ENCODE measurements at places on chromosomes 16 and 17.

DNA sequence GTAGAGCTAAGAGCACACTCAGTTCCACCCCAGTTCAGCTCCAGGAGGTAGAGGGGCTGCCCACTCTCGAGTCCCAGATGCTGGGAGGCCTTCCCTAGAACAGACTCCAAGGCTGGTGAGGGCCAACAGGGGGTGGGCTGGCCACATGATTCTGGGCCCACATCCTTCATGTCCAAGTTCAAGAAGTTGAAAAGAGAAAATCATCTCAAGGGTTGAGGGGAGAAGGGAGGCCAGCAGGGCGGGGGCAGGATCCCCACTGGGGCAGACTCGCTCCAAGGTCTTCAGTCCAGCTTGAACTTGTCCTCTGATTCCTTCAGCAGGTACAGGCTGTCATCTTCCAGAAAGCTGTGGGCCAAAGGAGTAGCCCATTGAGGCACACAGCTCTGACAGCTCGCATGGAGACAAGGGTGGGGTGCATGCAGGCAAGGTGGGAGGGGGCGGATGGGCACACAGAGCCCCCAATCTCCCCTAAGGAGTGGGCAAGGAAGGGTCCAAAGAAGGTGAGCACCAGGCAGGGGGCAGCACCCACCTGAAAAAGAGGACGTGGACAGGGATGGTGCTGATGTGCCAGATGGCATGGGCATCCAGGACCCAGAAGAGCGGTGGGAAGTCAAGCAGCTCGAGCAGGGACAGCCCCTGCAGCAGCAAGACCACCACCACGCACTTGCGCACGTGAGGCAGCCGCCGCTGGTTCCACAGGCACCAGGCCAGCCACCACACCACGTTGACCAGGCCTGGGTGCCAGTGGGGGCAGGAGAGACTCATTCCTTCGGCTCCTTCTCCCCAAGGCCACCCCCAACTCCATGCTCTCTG is 4.5 kb downstream of the PNMT start:
- no peak for DNase-seq

- DNase-seq = no peak
Observed at GRCh38 chr16:18782697-18783429, 7.3 kb downstream of the RPS15A start.

- no peak for DNase-seq
Observed at GRCh38 chr17:9802697-9803096, 11.3 kb upstream of the DHRS7C start.

DNA sequence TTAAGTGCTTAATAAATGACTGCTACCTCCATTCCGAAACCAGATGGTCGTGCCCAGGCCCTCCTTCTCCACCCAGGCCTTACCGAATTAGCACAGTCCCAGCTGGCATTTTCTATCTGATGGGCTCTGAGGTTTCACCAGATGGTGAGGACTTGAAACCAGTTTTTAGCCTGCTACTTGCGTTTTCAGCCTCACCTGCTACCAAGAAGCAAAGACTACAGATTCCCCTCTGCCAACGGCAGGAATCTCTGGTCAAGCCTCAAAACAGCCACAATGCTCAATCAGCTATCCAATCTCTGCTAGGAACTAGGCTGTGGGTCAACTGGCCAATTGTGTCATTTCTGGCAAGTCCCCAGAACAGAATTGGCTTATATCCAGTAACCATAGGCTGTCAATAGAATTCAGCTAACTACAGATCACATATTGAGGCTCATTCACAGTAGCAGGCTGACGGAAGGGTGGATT is 11.7 kb downstream of the PECAM1 start:
- DNase-seq = no peak

DNA sequence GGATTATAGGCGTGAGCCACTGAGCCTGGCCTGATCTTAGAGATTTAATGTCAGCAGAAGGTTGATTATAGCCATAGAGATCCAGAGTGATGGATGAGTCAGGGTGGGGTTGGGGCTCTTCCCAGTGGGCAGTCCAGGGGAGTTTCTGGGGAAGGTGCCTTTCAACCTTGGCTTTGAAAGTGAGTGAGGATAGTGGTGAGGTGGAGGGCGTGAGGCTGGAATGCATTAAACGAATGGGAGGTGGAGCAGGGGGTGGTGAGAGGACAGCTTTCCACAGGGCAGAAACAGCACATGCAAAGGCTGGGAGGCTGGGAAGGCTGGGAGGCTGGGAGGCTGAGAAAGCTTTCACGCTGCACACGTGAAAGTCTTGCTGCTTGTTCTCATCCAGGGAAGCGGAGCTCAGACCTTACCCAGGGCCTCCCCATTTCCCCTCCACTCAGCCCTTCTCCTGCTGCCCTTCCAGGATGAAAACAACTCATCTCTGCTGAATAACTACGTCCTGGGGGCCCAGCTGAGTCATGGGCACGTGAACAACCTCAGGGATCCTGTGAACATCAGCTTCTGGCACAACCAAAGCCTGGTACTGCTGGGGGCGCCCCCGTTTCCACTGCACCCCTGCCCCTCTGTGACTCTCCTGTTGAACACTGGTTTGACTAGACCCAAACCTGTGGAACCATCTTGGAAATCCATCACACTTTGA is 22.3 kb downstream of the ADGRG5 start:
- no peak for DNase-seq

DNA sequence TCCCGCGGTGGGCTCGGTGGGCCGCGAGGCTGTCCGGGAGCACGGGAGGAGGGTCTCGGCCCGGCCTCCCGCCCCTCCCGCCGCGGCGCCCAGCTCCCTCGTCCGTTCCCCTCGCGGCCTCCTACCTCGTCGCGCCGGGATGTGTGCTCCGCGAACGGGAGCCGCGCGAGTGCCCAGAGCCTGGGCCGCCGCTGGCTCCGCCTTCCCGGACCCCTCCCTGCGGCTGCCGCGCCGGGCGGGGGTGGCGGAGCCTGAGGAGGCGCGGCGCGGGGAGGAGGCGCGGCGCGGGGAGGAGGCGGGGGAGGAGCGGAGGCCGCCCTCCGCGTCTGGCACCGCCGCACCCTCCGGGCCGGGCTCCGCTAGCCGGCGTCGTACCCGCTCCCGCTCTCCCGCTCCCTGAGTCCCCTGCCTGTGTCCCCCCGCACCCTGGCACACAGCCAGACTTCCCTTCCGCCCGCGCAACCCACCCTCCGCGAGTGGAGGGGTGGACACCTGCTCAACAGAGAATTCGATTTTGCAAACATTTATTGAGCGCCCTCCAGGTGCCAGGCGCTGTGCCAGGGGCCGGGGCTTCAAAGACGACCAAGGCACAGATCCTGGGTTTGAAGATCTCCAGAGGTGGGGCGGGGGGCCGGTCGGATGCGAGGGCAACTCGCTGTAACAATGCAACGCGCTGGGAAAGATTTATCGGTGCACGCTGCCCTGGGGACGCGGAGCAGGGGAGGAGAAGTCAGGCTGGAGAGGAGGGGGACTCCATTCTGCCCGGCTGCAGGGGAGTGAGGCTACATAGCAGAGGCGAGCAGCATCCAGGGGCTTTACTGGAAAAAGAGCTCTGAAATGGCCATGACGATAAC is at the start of gene MPP3:
Gene MPP3, minus strand, starts transcription at position 171 of the 854 bp plus-strand sequence. CDS start 1,240 bp downstream, outside the sequence.
- DNase-seq = peak; percentile 75

- peak; percentile 39 for DNase-seq
Observed at GRCh38 chr17:10585529-10585928, 36.1 kb upstream of the MYH2 start.

- peak; percentile 9 for DNase-seq
Observed at GRCh38 chr16:85651629-85652430, 36.9 kb downstream of the GINS2 start.

GRCh38 chr16:72665701-72666100 is 382.2 kb downstream of the ZFHX3 start:
- DNase-seq = no peak

DNA sequence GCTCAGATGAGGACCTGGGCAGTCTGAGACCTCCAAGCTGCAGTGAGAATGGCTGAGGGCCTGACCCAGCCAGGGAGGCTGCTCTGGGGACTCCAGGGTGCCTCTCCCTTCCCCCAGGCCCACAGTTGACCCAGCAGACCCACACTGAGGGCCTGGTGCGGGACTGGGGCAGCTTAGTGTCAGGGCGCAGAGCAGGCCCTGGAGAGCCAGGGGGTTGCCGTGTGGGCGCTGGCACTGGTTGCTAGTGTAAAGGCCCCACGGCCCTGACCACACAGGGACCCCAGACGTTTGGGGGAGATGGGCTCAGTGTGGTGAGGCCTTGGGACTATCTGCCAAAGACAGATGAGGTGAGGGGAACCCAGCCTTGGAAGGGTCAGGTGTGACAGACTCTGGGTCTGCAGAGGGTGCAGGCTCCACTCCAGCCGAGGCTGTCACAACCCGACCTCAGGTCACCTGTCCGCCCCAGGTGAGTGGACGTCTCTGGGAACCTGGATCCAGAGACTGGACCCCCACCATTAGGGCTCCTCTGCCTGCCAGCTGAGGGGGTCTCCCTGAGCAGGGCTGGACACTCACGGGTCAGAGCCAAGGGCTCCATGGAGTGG is 50.8 kb upstream of the GNG13 start:
- no peak for DNase-seq

DNA sequence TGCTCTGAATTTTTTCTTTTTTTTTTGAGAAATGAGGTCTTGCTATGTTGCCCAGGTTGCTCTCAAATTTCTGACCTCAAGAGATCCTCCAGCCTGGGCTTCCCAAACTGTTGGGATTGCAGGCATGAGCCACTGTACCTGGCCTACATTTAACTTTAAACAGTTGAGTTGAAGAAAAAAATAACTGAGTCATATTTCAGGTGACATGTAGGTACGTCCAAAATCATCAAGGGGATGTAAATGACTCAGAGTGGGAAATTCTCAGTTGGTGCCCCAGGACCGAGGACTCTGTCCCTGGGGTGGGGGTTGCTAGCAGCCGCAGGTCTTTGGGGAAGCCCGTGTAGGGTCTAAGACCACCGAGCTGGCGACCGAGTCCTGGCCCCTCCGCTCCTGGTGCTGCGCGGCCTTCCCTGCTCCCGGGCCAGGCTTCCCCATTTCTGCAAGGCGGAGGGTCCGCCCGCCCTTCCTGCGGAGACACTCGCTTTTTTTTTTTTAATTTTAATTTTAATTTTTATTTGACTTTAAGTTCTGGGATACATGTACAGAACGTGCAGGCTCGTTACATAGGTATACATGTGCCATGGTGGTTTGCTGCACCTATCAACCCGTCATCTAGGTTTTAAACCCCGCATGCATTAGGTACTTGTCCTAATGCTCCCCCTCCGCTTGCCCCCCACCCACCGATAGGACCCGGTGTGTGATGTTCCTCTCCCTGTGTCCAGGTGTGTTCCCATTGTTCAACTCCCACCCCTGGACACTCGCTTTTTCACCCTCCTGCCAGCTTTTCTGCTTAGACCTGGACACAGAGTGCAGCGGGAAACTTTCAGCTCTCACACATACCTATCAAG is 12.7 kb upstream of the N4BP1 start:
- no peak for DNase-seq

- no peak for DNase-seq
Observed at GRCh38 chr16:62967611-62968010, 931.4 kb upstream of the CDH8 start.

DNA sequence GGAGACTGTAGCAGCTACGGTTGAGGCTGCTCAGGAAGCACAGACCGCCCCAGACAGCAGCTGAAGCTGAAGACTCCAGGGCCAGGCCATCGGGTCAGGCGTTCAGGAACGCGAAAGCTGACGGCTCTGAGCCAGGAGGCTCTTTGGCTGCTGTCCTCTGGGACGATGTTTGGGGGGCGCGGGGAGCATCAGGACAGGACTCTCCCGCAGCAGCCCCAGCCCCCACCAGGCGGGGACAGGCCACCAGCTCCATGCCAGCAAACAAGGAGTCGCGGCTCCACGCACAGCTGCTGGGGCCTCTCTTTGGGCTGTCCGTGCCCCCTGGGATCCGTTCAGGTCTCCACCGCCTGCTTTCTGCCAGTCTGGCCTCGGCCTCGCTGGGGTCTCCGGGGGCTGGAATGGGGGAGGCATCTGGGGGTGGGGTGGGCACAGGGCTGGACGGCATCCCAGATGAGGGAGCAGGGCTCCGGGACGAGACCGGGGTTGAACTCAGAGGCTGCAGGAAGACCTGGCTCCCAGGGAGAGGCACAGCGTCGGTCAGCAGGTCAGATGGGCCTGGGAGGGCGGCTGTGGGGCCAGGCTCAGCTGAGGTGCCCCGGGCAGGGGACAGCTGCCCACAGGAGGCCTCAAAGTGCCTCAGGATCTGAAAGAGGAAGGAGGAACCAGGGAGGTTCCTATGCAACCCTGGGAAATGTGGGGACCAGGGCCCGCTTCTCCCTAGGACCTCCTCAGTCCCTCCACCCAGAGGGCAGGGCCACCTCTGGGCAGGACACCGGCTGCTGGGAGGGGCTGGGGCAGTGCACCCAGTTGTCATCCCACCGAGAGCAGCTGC is 6.3 kb upstream of the CEP131 start:
- no peak for DNase-seq

GRCh38 chr17:45410144-45411091 is 22.3 kb downstream of the ARHGAP27 start:
- DNase-seq = peak; percentile 71

GRCh38 chr17:72011561-72011960 is 109.3 kb upstream of the SOX9 start:
- DNase-seq = no peak

GRCh38 chr17:40346765-40347158 is 17.8 kb downstream of the GJD3 start:
- DNase-seq = no peak

- peak; percentile 68 for DNase-seq
Observed at GRCh38 chr17:63998050-63998720, at the start of gene PRR29. Gene PRR29 (plus strand): TSS chr17:63998351. CDS start chr17:63998365, 14 bp downstream.
